Activated CD4-positive, alpha-beta T cell treated with anti-CD3 and anti-CD28 coated beads for 1 hour (primary cell): ENCODE measurements at places on chromosomes 16 and 17.

- DNase-seq = no peak
These were observed 101.3 kb upstream of the C17orf78 start for GRCh38 chr17:37274461-37274860.

- DNase-seq = no peak
These were observed 5.6 kb downstream of the CIAO3 start for GRCh38 chr16:734981-735881.

DNA sequence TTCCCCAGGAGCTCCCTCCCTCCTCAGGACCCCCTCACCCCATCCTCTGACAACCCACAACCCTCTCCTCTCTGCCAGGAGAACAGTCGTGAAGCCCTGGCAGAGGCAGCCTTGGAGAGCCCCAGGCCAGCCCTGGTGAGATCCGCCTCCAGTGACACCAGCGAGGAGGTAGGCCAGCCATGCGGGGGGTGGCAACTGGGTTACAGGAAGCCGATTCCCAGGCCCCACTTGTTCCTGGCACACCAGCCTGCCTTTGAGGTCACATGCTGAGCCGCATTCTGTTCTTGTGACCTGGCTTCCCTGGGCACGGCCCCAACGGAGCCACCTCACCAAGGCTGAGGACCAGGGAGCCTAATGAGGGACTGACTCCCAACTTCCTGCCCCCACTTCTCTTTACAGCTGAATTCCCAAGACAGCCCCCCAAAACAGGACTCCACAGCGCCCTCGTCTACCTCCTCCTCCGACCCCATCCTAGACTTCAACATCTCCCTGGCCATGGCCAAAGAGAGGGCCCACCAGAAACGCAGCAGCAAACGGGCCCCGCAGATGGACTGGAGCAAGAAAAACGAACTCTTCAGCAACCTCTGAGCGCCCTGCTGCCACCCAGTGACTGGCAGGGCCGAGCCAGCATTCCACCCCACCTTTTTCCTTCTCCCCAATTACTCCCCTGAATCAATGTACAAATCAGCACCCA is 7.9 kb downstream of the NAT9 start:
- DNase-seq = no peak

GRCh38 chr17:76049836-76050537 is 22.3 kb downstream of the SRP68 start:
- no peak for DNase-seq

- no peak for DNase-seq
These were observed 284.8 kb upstream of the MAF start for GRCh38 chr16:79885320-79885719.

DNA sequence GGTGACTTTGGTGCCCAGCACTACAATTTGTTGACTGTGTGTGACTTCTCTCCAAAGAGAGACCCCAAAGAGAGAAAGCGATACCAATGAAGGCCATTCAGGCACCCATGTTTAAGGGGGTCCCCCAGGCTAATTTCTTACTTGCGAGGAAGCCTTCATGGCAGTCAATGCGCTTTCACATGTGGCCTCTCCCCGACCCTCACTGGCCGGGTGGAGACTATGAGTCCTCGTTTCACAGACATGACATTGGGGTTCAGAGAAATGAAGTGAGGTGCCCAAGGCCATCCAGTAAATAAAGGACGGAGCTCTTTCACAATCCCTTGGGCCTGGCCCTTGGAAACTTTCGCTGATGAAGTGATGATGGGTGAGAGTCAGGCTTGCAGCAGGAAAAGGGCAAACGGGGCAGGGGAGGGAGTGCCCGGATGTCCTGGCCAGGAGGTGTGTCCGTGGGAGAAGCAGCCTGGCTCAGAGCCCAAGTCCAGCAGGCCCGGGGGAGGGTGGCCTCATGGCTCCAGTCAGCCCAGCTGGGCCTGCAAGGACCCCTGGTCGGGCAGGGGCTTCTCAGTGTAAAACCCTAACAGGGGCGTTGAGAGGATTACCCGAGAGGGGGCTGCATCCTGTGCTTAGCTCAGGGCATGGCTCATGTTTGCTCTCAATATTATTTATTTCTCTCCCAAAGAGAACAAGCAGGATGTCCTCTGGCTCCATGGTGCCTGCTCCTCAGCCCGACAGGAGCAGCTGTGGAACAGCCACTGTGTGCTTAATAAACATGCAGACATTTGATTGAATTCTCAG is 14.7 kb downstream of the TBX2 start:
- DNase-seq = no peak

GRCh38 chr17:82963104-82963950 is 116.1 kb upstream of the METRNL start:
- no peak for DNase-seq

GRCh38 chr16:58039829-58040495 is 14.4 kb downstream of the MMP15 start:
- DNase-seq = no peak

DNA sequence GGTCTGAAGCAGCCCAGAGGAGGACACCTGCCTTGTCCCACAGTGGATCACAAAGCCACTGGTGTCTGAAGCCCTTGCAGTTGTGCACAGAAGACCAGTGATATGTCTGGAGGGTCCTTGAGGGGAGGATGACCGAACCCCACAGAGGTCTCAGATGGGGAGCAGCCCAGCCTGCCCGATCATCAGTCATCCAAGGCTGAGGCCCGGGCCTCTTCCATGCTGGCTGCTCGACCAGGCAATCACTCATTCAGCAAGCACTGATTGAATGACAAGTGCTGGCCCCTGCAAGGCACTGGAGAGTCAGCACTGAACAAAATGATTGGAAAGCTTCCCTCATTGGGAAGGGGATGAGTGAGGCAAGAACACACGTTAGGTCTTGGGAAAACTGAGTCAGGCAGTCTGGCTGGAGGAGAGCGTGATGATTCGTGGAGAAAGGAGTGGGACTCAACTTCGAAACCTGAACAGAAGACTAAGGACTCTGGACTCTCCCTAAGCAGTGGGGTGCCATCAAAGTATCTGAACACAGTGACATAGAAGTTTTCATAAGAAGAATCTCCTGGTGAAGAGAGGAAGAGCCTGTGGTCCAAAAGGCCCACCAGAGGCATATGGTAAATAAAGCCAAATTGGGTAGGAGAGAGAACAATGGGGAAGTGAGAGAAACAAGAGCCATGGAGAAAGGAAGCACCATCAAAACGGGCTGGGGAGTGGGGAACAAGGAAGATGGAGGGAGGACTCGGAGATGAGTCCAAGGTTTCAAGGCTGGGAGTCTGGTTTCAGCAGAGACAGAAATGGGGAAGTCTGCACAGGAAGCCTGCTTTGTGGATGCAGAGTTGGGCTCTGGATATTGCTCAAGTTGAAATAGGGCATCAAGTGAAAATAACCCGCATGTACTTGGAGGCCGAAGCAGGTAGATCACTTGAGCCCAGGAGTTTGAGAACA is 10.2 kb downstream of the PIK3R5 start:
- no peak for DNase-seq

DNA sequence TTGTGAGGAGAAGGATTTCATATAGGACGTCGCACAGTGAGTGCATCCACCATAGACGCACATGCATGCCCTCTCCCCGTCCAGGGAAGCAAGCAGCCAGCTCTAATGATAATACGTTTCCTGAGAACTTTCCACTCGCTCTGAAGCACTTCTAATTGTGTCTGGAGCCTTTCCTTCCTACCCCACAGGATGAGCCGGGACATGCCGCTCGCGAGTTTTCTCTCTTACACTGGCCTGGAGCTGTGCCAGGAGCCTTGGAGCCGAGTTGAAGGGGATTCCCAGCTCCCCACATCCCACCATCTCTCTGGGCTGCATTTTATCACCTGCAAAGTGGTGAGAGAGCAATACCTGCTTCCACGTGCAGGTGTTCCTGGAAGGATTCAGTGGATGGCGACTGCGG is 368.1 kb downstream of the C16orf95 start:
- no peak for DNase-seq

- peak; percentile 81 for DNase-seq
These were observed at the start of gene CD2BP2 for GRCh38 chr16:30355144-30355953. Gene CD2BP2, minus strand, starts transcription at chr16:30355308. Its CDS starts 627 bp downstream, at chr16:30354681.

DNA sequence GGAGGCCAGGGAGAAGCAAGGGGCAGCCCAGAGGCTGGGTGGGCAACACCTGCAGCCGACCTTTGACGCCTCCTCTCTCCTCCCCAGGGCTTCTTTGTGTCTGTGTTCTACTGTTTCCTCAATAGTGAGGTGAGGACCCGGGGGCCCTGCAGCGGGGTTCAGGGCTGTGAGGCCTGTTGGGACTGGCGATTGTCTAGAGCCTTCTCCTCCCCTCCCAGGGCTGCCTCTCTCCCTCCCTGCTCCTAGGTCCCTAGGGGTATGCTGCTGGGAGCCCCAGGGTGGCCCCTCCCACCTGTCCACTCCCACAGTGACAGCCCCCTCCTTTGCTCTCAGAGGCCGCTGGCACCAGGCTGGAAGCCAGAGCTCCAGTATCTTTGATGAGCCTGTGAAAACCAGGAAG is 10.8 kb upstream of the SPPL2C start:
- DNase-seq = no peak

- DNase-seq = no peak
These were observed 13.0 kb downstream of the C16orf87 start for GRCh38 chr16:46817961-46818360.

GRCh38 chr17:4329838-4330237 is 36.6 kb downstream of the UBE2G1 start:
- no peak for DNase-seq

DNA sequence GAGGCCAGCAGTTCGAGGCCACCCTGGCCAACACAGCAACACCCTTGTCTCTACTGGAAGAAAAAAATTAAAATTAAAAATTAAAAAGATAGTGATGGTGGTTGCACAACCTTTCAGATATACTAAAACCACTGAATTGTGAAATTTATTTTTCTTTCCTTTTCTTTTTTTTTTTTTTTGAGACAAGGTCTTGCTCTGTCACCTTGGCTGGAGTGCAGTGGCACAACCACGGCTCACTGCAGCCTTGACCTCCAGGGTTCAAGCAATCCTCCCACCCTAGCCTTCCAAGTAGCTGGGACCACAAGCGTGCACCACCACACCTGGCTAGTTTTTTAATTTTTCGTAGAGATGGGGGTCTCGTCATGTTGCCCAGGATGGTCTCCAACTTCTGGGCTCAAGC is 254.4 kb downstream of the SLC39A11 start:
- no peak for DNase-seq

- no peak for DNase-seq
These were observed 245.0 kb upstream of the CPHXL start for GRCh38 chr16:75971334-75971733.

- no peak for DNase-seq
These were observed 53.1 kb downstream of the MRC2 start for GRCh38 chr17:62680541-62681052.

DNA sequence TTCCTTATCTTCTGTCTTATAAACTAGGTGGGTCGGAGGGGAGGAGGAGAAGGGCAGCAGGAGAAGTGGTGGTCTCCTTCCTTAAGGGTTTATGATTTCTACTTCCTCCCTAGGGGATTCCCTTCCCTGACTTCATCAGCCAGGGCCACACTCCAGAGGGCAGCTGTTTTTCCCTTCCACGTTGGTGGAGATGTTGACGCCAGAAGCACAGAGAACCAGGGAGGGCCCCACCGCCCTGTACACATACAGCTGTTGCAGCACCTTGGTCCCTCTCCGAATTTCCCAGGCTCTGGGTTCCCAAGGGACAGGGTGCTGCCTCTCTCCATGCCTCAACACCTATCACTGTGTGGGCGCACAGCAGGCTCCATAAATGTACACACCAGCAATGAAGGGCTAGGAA is 5.6 kb upstream of the SLC6A4 start:
- no peak for DNase-seq

- peak; percentile 38 for DNase-seq
These were observed 3.5 kb downstream of the FMNL1 start for GRCh38 chr17:45225051-45225700.

GRCh38 chr17:732902-733720 is 715 bp downstream of the TLCD3A start:
- DNase-seq = no peak

GRCh38 chr17:53092072-53092471 is 730.7 kb upstream of the KIF2B start:
- no peak for DNase-seq

DNA sequence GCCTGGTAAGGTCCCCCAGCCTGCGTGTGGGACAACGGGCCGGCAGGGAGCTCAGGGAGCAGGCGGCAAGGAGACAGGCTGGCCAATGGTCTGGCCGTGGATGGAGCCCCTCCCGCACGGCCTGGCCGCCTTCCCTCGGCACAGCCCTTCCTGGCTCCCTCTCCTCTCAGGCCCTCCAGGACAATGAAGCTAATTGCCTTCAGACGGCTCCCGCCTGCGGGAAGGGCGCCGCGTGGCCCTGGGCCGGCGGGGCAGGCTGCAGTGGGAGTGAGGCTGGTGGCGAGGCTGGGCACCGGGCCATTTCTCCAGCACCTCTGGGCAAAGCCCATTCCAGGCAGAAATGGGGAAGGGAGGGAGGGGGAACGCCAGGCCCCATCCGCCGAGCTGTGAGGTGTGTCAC is 50.9 kb downstream of the ENGASE start:
- no peak for DNase-seq

- no peak for DNase-seq
These were observed 1.7 kb upstream of the LASP1 start for GRCh38 chr17:38867968-38868816.

DNA sequence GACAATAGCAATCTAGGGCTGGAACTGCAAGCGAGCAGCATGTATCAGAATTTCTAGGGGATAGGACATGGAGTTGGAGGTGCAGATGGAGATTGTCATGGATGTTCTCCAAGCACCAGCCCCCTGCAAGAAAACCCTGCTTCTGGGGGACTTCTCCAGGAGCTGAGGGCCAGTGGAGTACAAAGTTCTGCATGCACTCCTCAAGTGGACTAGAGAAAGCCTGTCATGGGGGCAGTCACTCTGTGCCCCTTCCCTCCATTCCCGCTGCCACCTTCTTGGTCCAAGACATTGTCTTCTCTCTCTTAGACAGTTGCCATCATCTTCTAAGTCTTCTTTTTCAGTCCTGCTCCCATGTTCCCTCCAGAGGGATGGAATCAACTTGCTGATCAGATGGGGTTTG is 87.9 kb downstream of the AIPL1 start:
- DNase-seq = no peak

- DNase-seq = no peak
These were observed 531.7 kb upstream of the TOM1L1 start for GRCh38 chr17:54368906-54369305.

- no peak for DNase-seq
These were observed 1.8 kb upstream of the OR1E1 start for GRCh38 chr17:3400055-3400454.

DNA sequence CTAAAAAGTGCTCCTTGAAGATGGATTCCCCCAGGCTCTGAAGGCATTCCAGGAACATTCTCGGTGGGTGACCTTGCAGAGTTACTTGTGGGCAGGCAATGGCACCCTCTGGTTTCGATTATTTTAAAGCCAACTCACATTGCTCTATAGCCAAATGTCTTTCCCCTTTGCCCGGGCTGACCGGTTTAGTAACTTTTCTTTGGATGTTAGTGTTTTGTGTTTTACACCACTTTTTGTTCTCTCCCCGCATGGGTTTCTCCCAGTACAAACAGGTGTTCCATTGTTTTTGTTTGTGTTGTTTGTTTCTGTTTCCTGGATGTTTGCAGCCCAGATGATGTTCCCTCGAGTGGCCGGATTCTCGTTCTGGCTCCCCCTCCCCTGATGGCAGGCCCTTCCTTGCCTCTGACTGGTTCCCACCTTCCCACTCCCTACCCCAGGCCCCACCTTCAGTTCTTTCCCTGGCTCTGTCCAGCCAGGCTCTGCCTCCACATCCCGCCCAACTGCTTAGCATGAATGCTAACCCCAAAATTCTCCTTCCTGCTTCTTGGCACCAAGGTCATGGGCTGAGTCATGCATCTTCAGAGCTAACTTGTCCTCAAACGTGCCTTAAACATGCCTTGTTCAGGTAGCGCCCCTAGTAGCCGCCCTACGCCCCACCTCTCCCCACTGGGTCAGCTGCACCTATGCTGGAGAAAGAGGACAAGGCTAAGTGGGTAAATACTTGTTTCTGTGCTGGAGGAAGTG is 40.6 kb downstream of the ELAC2 start:
- DNase-seq = no peak

GRCh38 chr16:56234737-56235136 is 43.4 kb downstream of the GNAO1 start:
- no peak for DNase-seq
